ENCODE measurements at places on chromosomes 5 and 9.

DNA sequence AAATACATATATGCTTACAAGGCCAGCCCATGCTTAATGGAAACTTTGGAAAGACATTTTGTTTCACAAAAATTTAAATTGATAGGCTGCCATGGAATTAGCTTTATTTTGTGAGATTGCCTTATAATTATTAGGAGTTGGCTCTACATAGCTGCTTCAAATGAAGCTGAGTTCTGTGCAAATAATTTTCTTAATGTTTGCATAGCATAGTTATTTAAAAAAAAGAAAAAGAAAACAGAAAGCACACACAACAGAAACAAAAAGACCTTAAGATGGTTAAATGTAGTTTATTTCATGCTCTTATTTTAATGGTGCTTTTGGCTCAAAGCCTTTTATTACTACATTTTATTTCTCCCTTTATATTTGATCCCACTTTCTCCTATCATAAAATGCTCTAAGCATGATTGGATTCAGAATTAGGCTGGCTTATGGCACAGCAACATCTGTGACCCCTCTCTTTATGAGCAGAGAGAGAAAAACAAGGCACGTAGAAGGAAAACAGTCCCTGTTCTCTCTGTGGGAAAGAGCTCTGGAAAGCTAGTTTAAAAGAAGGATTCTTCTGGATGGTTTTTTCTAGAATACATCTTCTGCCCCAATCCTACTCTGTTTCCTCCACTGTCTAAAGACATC is 530.5 kb downstream of the NTRK2 start:
- DNase-seq, result no peak

DNA sequence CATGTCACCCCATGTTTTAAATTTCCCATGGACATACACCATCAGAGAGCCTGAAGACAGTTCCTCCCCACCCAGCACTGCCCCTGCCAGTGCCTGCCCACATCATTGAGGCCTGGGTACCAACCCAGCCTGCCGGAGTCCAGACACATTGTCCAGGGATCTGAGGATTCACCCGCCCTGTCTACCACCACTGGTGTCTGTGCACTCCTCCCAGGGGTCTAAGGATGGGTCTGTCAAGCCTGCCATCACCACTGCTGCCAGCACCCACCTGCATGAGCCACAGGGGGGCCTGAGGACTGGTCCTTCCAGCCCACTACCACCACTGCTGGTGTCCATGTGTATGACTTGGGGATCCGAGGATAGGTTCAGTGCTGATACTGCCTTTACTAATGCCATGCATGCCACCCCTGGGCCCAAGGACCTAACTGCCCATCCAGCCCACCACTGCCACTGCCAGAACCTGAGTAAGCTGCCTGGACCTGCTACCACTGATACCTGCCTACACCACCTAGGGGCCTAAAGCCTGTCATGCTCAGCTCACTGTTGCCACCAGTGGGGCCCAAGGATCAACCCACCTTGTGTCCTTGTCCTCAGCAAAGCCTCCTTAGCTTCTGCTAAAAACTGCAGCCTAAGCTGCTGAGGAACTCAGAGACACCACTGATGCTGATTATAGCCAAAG is 137.8 kb downstream of the GIN1 start:
- DNase-seq, result no peak

DNA sequence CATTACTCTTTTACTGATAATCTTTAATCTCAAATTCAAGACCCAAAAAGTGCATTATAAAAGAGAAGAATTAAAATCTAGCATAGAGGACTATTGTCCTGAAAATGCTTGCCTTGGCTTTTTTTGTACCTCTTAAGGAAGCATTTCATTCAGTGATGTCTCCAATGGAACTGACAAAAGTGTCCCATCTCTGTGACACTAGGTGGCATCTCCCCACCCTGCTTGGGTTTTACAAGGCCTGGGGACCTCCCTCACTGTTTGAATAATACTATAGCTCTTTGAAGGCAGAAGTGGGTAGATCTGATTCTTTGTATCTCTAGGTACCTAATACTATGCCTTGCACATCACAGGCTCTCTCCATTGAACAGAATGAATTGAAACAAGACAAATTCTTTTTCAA is 180.6 kb downstream of the EPB41L4A start:
- DNase-seq, result no peak

DNA sequence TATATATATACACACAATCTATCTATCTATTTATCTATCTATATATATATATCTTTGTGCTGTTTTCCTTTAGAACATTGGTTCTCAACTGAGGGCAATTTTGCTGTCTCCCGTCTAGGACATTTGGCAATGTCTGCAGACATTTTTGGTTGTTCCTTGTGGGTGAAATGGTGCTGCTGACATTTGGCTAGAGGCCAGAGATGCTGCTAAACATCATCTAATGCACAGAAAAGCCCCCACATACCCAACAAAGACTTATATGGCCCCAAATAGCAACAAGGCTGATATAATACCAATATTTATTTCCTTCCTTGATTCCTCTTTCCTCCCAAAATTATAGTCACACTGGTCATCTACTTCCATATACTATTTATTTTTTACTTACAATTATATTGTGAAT is 197.5 kb downstream of the TRPM3 start:
- no peak for DNase-seq

DNA sequence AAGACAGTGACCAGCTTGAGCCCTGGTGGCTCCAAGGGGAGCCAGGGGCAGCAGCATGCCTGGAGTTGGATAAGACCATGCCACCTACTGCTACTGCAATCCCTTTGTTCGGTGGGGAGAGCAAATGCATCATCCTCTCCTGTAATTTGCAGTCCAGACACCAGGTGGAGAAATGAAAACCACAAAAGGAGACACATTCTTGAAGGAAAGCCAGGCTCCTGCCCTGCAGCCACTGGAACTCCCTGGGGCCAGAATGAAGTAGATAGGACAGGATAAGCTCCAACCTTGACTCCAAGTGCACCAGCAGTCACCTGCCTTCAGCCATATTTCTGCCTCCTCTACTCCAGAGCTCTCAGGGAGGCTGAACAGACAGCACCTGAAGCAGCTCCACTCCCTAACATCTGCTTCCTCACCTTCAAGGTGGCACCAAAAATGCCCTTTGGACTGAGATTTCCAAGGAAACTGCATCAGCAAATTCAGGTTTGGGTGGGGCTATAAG is 65.1 kb upstream of the IQGAP2 start:
- DNase-seq, result no peak

GRCh38 chr9:99264070-99264680 is 42.1 kb downstream of the SEC61B start:
- no peak for DNase-seq

GRCh38 chr5:110362261-110362660 is 364.2 kb downstream of the TMEM232 start:
- DNase-seq, result no peak

- DNase-seq, result no peak
These were observed 202.9 kb upstream of the IER5L start for GRCh38 chr9:129380961-129381401.

- DNase-seq, result no peak
These were observed 39.1 kb downstream of the FBN2 start for GRCh38 chr5:128498844-128499455.

DNA sequence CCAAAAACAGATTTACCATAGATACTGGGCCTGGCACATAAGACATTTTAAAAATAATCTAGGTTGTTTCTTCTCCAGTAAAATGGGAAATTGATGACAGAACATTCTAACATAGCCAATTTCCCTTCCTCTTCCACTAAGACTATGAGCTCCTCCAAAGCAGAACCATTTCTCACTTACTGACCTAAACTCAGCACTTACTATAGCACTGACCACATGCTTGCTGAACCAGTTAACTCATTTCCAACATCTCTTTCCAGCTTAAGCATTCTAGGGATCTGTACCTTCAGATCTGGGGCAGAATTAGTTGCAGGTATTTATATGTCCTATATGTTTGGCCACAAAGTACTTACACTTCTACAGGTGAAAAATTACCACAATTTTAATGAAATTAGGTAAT is 58.9 kb downstream of the TTC39B start:
- DNase-seq, result no peak

DNA sequence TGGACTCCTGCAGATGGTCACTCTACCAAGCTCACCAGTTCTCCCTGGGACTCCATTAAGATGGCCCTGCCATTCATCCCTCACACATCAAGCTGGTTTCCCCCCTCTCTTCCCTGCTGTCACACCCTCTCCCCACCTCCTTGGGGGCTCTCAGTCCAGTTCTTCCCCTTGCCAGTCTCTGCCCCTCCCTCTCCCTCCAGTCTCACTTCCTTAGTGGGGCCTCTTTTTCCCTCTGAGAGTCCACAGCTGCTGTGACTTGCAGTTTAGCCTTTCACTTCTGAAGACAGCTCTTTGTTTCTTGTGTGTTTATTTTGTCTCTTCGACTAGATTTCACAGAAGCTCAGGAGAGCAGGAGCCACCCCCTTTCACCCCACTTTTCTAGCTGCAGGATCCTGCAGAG is 10.5 kb downstream of the DOCK2 start:
- no peak for DNase-seq

- DNase-seq, result no peak
These were observed 142.1 kb downstream of the HINT1 start for GRCh38 chr5:131022811-131023497.

DNA sequence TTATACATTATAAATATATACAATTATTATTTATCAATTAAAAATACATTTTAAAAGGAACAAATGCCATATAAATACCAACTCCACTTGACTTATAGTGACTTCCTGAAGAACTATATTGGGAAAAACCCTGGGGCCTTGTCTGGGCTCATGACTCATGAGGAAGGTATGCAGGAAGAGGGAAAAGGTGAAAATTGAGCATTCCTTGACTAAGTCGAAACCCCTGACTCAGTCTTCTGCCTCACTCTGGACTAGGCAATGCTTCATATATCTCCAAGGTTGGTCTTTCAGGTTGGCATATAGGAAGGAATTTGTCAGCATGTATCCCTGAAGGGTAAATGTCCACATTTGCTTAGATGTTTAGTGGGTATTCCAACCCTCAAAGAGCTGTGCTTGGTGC is 78.5 kb downstream of the SH3TC2 start:
- DNase-seq, result no peak

- no peak for DNase-seq
These were observed 16.4 kb downstream of the FCN2 start for GRCh38 chr9:134896834-134897583.

- no peak for DNase-seq
These were observed 509.8 kb downstream of the CCDC171 start for GRCh38 chr9:16062542-16063240.

DNA sequence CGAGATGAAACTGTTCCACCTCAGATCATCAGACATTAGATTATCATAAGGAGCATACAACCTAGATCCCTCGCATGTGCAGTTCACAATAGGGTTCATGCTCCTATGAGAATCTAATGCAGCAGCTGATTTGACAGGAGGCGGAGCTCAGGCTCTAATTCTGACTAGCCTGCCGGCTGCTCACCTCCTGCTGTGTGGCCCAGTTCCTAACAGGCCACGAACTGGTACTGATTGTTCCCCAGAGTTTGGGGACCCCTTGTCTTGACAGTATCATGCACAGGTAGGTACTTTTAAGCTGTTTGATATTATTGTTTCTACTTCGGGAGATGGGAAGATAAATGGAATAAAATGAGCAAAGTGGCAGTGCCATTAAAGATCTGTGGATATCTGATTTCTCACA is 66.9 kb downstream of the ZCCHC7 start:
- DNase-seq, result no peak

- DNase-seq, result no peak
These were observed 235.1 kb upstream of the ANKH start for GRCh38 chr5:15106530-15107283.

DNA sequence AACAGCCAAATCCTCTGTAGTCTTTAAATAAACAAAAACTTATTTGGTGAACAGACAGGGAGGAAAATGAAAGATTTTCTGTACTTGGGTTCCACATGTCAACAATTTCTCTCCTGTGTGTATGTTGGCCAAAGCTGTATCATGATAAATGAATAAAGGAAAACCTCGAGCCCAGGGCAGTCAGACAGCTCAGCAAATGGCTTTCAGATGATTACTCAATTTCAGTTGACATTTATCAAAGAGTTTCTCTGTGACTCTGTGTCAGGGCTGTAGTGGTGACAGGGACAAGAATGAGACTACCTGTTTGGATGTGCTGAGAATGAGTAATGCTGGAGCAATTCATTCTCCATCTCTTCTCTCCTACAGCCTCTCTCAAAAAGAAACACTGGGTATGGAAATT is 45.7 kb upstream of the PTGS1 start:
- DNase-seq, result no peak

- DNase-seq, result no peak
These were observed 6.5 kb downstream of the FAM240B start for GRCh38 chr9:38713426-38713825.

DNA sequence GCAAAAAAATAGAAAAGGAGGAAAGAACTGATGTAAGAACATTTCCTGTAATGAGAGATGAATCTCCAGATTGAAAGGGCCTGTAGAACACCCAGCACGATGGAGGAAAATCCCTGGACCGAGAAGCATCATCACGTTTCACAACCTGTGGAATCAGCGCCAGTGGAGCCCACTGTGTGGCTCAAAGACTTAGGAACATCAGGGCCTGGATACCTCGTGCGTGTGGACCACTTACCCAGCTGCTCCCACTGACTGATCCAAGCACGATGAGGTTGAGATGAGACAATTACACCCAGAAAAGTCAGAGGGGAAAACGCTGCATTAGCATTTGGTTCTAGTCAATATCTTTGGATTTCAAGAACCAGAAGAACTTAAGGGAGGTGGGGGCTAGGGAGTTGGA is 224.6 kb downstream of the SYK start:
- no peak for DNase-seq

DNA sequence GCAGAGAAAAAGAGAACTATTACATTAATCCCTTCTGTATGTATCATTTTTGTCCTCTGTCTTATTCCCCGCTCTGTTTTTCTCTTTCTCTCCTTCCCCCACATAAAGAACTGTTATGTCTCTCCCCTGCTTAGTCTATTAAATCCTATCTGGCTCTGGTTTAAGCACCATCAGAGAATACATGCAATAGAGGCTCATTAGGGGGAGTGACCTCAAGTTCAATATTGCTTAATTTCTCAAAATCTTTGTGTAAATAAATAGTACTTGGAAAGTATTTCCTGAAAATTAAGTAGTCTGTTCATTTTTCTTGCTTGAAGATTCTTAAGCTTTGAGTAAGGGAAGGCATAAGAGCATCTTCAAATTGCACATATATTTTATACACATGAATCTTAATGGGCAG is 41.2 kb upstream of the FAM174A start:
- no peak for DNase-seq

DNA sequence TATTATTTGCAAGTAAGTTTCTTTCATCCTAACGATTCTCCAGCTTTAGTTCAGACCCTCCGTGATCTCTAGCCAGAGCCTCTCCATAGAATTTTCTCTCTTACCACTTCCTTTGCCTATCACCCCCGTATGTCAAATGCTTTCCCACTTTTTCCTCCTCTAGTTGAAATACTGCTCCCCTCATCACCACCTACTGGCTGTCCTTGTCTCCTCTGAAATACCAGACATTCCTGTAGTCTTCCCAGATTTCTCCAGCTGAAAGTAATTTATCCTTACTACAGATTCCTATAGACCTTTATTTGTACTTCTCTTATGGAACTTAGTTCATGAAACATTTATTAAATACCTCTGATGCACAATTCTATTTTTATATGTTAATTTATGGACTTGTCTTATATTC is 36.0 kb upstream of the GLIPR2 start:
- no peak for DNase-seq
